Urothelium cell line (cell line): ENCODE measurements at places on chromosomes 2 and 18.

GRCh38 chr2:46644690-46645385 is 165.5 kb downstream of the TMEM247 start:
- no peak for DNase-seq

DNA sequence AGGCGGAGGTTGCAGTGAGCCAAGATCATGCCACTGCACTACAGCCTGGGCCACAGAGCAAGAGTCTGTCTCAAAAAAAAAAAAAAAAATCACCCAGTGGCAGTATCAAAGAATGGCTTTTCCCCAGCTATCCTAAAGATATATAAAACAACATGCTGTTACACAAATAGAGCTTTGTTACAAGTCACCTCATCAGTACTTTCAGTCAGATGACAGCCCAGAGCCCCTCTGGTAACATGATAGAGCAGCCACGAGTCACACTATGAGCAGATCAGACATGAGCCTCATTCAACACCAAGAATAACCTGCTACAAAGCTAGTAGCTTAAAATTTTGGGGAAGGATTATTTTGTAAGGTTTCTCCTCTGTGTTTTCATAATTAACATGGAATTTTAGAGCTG is 25.2 kb downstream of the PDE11A start:
- DNase-seq = no peak

DNA sequence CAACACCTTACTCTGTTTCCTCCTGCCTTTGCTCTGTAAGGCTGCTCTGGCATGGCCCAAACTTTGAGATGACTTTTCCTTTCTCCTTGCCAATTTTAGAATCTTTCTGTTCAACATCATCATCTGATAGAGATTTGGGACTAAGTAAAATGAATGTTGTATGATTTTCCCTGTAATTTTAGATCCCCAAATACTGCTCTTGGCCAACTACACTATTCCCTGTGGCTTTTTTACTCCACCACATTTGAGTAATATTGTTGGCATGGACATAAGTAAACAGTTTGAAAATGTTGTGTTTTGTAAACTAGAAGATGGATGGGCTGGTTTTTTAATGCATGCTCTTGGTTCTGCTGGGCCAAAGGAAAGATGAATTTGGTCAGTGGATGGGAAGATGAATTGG is 12.1 kb downstream of the LTBP1 start:
- DNase-seq = no peak

- no peak for DNase-seq
These were observed 7.9 kb downstream of the PPP3R1 start for GRCh38 chr2:68244456-68244855.

GRCh38 chr2:59398081-59398480 is 1155.4 kb downstream of the BCL11A start:
- DNase-seq = no peak

DNA sequence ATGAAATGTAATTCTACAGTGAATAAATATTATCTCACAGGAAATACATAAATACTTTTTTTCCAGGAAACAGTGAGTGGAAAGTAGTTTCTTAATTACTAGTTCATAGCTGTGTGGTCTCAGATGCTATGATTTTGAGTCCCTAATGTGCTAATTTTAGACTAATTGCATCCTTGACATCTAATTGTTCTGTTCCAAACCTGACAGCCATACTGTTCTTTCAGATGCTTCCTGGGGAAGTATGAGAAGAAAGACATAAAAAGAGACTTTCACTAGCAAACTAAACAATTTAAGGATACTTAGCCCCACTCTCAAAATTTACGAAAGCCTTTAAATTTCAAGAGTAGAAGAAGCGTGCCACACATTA is 350.9 kb upstream of the CDH20 start:
- DNase-seq = no peak

DNA sequence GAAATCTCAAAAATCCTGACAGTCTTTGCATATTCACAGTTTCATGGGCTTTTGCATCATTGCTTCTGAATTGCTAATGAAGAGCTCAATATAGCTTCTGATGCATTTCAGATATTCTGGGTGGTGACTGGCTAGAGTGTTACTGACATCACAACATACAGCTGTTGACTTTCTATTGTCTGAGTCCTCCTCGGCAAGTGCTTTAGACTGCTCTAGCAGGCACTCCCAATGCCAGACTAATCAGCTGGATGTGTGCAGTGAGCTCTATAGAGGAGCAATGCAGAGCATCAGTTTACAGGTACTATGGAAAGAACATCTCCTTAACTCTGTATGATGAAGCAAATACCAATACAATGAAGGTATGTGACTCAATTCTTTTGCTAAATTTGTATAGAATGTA is 54.9 kb downstream of the R3HDM1 start:
- no peak for DNase-seq

DNA sequence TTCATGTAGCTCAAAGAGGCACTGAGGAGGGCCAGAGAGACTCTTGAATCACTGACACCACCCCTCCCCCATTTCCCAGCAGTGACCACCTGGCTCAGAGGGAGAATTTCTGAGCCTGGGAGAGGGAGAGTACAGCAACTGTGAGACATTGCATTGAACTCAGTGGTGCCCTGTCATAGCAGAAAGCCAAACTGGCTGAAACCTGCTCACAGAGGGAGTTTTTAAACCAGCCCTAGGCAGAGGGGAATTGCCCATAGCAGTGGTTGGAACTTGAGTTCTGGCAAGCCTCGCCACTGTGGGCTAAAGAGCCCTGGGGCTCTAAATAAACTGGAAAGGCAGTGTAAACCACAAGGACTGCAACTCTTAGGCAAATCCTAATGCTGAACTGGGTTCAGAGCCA is 243.1 kb downstream of the ADCYAP1 start:
- no peak for DNase-seq

- DNase-seq = no peak
These were observed 153.2 kb upstream of the PTPRM start for GRCh38 chr18:7413906-7414305.

GRCh38 chr2:173119944-173120343 is 44.3 kb downstream of the MAP3K20 start:
- DNase-seq = no peak

- no peak for DNase-seq
These were observed 41.8 kb upstream of the SP3 start for GRCh38 chr2:174007010-174007409.

GRCh38 chr2:53289309-53290006 is 478.1 kb upstream of the CHAC2 start:
- DNase-seq = no peak

- DNase-seq = no peak
These were observed 3.1 kb upstream of the GATA6 start for GRCh38 chr18:22166069-22166950.

- DNase-seq = no peak
These were observed 1.2 kb upstream of the RAB12 start for GRCh38 chr18:8607776-8608742.

DNA sequence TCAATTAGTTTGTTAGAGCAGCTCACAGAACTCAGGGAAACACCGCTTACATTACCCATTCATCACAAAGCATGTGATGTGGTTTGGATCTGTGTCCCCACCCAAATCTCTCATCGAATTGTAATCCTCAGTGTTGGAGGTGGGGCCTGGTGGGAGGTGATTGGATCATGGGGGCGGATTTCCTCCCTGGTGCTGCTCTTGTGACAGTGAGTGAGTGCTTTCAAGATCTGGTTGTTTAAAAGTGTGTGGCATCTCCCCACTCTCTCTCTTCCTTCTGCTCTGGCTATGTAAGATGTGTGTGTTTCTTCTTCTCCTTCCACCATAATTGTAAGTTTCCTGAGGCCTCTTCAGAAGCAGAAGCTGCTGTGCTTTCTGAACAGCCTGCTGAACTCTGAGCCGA is 63.5 kb upstream of the AGPS start:
- no peak for DNase-seq

- DNase-seq = no peak
These were observed 52.4 kb downstream of the STK39 start for GRCh38 chr2:168194784-168195522.
